ENCODE measurements at places on chromosomes 4 and X.
A peak's percentile ranks its signal among the peaks of the same experiment; 100 is the strongest.

DNA sequence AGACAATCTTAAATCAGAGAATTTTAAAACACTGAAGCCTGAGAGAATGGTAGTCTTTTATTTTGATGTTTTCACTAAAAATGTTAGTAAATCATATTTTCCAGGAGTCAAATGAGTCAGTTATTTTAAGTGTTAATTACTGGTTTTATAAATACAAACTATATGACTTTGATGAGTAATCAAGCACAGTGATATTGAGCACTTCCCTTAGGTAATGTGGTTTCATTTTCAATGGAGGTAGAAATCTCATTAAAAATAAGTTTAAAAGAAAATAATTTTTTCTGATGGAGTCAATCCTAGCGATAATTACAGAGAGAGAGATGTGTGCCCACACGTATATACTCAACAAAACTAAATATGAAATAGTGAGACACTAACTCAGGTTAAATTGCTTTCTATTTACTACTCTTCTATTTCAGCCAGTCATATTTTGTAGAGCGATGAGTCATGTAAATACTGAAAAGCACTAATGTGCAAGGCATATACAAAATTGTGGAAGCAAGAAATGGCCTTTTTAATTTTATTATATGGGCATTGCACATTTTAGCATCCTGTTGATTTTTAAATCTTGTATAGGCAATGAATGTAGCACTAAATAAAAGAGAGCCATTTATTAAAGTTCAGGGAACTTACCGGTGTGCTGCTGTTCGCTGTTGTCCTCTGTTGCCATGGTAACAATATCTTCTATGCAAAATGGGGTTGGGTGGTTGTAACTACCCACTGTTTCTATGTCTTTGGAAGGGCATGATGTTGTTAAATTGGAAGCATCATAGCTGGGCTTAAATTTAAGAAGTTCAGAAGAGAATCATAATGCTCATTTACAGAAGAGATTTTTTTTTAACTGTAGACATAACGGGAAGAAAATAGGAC, 513.7 kb downstream of the TLL1 start:
- DNase-seq = no peak

DNA sequence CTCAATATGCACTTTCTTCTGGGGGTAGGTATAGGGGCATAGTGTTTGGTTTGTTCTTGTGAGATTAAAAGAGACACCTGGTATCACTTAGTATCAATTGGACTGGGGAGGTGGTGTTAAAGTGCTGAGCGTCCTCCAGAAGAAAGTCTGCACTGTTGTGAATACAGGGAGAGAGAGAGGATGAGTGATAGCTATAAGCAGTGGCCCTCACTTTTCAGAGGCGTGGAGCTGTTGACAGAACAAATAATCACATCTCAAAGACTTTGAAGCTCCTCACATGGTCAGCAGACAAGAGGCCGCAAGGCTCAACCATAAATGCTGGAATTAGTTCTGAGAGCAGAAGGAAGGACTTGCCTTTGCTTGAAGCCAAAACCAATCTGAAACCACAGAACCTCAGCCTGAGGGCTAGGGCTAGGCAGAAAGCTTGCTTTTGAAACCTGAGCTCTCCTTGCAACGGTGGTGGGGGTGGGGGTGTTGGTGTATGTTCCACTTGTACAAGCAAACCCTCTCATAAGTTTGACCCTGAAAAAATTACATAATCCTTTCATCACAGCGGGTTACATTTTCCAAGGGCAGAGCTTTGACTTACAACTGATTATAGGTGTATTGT, 123.2 kb upstream of the SCML1 start:
- DNase-seq = no peak

GRCh38 chr4:78168029-78168428, 110.9 kb downstream of the FRAS1 start:
- no peak for DNase-seq

DNA sequence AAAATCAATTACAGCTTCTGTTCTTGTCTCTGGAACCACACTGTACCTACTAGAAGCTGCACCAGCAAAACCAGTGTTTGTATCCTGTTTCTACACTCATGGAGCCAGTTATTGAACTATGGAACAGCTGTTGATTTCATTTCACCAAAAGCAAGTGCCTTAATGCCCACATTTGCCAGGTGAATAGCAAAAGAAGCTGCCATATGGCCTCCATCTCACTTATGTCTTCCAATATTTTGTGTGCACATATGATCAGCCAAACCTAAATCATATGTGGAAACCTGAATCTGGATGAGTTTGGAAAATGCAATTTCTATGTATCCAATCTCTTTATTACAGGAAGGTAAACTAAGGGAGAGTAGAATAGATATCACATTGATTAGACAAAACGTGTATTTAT, 415.8 kb upstream of the GRID2 start:
- no peak for DNase-seq

- peak; percentile 59 for DNase-seq
Observed at GRCh38 chrX:129932016-129932820, 26.3 kb downstream of the UTP14A start.
